NCI-H510A (cell line): ENCODE measurements at places on chromosomes 16 and 17.

- no peak for DNase-seq
Observed at GRCh38 chr16:88368994-88369393, 13.8 kb upstream of the ZNF469 start.

- no peak for DNase-seq
Observed at GRCh38 chr17:49552070-49552751, 23.5 kb upstream of the NXPH3 start.

DNA sequence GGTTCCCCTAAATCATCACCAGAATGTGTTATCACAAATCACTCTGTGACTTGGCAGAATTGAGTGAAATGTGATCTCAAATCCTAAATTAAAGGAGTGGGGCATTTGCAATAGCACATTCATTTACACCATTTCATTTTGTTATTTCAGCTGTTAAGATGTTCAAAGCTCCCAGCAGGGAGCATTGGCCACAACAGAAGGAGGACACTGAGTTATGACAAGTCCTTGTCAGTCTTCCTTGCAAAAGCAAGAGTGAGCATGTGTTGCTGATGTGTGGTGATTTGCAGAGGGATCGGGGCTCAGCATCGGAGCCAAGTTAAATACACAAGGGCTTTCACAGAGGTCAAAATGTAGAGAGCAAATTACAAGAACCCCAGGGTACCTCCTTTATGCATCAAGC lies 372.2 kb upstream of the CDH5 start:
- no peak for DNase-seq

GRCh38 chr17:67574658-67575293 lies 143.0 kb upstream of the NOL11 start:
- DNase-seq, result no peak

DNA sequence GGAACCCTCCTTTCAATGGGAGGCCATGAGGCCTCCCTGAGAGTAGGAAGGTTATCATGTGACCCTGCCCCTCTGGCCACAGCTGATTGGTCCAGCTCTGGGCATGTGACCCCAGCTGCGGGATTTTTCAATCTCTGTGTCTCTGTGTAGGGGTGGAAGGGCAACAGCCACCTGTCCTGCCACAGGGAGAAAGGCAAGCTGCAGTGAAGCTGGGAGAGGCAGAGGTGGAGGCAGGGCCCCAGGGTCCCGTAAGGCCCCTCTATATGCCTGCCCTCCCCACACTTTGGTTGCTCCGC lies 10.9 kb downstream of the DNAAF8 start:
- no peak for DNase-seq
